ENCODE measurements at places on chromosomes 3 and 15.

DNA sequence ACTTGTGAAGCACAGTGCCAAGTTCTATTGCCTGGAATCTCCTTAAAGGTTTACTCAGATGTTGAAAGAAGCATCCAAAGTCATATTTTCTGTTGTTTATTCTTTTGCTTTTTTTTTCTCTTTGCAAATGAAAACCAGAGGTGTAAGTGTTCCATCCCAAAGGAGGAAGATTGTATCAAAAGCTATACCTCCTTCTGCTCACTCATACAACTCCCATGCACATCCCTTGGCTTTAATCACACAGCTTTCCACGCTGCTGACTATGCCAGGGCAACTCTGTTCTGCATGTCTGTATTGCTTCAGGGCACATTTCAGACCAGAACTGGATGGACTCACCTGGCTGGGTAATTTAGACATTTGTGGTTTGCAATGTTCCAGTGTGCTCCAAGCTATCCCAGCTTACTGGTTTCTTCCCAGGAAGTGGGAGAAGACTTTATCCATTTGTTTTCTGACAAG lies 399.6 kb upstream of the TBL1XR1 start:
- H3K4me3 ChIP-seq: no peak overlapping the region
- peak; percentile 67 for DNase-seq
- no peaks in the 10 kb centered on the region for H3K27me3 ChIP-seq
- H3K36me3 ChIP-seq: no peaks in the 10 kb centered on the region
- H3K4me1 ChIP-seq: peaks cover 13% of the 10 kb centered on the region

DNA sequence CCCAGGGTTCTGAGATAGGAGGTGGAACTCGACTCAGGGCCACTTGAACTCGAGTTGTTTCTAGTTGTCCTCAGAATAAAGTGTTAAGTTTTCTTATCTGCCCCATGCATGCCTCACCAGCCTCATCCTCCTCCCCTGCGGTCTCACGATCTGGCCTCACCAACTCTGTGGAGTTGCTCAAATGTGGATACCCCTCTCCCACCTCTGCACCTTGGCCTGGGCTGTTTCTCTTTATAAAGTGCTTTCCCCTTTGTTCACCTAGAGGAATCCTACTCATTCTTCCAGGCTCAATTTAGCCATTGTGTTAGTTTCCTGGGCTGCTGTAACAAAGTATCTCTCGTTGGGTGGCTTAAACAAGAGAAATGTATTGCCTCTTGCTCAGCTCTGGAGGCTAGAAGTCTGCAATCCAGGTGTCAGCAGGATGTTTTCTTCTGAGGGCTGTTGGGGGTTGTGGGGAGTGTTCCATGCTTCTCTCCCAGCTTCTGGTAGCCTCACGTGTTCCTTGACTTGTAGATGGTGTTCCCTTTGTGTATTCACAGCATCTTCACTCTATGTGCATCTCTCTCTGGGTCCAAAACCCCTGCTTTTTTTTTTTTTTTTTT lies 100.7 kb downstream of the MEX3B start:
- no peaks in the 10 kb centered on the region for H3K36me3 ChIP-seq
- peaks cover 4% of the 10 kb centered on the region for H3K4me1 ChIP-seq
- H3K27ac ChIP-seq: no peak overlapping the region
- DNase-seq: no peak
- no peak overlapping the region for H3K4me3 ChIP-seq

- H3K27me3 ChIP-seq: no peaks in the 10 kb centered on the region
- DNase-seq: no peak
- H3K4me1 ChIP-seq: no peaks in the 10 kb centered on the region
- peaks cover 4% of the 10 kb centered on the region for H3K36me3 ChIP-seq
- no peak overlapping the region for H3K4me3 ChIP-seq
Measured at GRCh38 chr3:149738876-149739275, 13.4 kb downstream of the COMMD2 start.

GRCh38 chr15:66842710-66843441 lies 140.8 kb downstream of the SMAD6 start:
- peaks cover 36% of the 10 kb centered on the region for H3K4me1 ChIP-seq
- peak overlapping the region; percentile 93 for H3K27ac ChIP-seq
- DNase-seq: peak; percentile 81

DNA sequence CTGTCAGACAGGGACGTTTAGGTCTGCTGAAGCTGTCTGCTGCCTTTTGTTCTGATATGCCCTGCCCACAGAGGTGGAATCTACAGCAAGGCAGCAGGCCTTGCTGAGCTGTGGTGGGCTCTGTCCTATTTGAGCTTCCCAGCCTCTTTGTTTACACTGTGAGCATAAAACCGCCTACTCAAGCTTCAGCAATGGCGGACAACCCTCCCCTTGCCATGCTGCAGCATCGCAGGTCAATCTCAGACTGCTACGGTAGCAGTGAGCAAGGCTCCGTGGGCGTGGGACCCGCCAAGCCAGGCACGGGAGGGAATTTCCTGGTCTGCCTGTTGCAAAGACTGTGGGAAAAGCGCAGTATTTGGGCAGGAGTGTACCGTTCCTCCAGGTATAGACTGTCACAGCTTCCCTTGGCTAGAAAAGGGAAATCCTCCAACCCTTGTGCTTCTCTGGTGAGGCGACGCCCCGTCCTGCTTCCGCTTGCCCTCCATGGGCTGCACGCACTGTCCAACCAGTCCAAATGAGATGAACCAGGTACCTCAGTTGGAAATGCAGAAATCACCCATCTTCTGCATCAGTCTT lies 71.4 kb downstream of the SPSB4 start:
- peaks cover 10% of the 10 kb centered on the region for H3K4me1 ChIP-seq
- peaks cover 1% of the 10 kb centered on the region for H3K36me3 ChIP-seq
- H3K27me3 ChIP-seq: no peaks in the 10 kb centered on the region
- no peak for DNase-seq

DNA sequence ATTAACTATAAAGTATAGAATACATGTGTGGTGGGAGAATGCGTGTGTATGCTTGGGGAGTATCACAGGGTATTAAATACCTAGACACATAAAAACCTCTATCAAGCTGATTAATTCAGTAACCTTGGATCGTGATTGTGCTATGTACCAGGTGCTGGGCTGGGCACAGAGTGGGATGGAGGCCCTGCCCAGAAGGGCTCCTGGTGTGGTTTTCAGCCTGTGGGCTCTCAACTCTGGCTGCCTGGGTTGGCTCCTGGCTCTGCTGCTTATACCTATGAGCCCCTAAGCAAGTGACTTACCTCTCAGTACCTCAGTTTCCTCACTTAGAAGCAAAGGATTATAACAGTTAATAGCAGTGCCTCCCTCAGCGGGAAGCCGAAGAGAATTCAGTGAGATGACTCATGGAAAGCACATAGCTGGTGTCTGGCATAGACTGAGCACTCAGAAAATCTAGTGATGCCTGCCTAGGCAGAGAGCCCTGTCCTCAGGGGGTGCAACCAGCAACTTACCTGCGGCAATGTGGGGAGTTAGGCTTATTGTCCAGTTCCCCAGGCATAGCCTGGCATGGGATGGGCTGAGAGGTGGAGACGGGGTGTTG lies 90.6 kb upstream of the MYZAP start:
- peaks cover 56% of the 10 kb centered on the region for H3K4me1 ChIP-seq
- H3K36me3 ChIP-seq: no peaks in the 10 kb centered on the region
- no peak overlapping the region for H3K4me3 ChIP-seq
- no peak for DNase-seq
- peak overlapping the region; percentile 48 for H3K27ac ChIP-seq

- H3K4me1 ChIP-seq: no peaks in the 10 kb centered on the region
- H3K4me3 ChIP-seq: no peak overlapping the region
- no peak overlapping the region for H3K27ac ChIP-seq
- DNase-seq: no peak
Measured at GRCh38 chr15:72902919-72903260, 119.3 kb upstream of the ADPGK start.

DNA sequence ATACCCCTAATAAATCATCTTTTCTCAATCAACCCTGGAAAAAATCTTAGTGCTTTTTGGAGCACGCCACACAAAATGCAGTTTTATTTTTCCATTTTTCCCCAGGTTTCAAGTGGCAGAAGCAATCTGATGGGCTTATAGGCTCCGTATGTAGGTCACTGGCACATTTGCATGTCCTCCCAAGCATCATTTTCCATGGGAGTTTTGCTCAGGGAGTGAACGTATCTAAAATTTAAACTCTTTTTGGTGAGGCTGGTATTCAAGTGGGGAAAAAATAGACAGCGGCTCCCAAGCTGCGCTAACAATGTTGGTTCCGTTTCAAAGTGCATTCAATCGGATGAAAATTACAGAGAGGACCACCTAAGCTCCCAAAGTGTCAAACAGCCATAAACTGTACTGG lies 233.4 kb downstream of the MEX3B start:
- H3K36me3 ChIP-seq: no peaks in the 10 kb centered on the region
- H3K4me3 ChIP-seq: no peak overlapping the region
- no peak overlapping the region for H3K27ac ChIP-seq
- DNase-seq: no peak
- no peaks in the 10 kb centered on the region for H3K27me3 ChIP-seq

- H3K36me3 ChIP-seq: peaks cover 4% of the 10 kb centered on the region
- H3K4me1 ChIP-seq: no peaks in the 10 kb centered on the region
- no peak overlapping the region for H3K27ac ChIP-seq
- H3K27me3 ChIP-seq: no peaks in the 10 kb centered on the region
Measured at GRCh38 chr3:15578289-15578867, 23.0 kb downstream of the HACL1 start.

- peak overlapping the region; percentile 99 for H3K27ac ChIP-seq
- peak overlapping the region; percentile 97 for H3K4me3 ChIP-seq
- peak; percentile 30 for DNase-seq
Measured at GRCh38 chr15:78873793-78874765, 1.4 kb downstream of the MORF4L1 start.

DNA sequence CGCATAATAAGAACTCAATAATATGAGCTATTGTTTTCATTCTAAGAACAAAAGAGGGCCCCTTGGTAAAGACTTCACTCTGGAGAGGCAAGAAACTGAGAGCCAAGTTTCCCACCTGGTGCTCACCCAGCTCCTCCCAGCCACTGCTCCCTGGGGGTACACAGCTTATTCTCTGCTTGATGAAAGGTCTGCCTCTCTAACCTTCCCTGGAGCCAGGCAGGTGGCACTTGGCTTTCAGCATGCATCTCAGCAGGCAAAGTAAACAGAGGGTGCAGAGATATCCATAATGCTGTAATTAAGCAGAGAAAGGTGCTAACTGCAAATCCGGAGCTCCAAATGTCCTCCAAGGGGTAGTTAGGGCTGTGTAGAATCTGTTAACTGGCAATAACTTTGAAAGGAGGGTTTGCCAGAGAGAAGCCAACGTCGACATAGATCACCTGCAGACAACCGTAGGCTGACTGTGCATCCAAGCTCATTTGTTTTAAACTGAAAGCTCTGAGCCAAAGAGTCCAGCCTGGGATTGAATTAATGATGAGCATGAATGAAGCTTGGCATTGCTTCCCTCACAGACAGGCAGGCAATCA lies 159.6 kb upstream of the PROK2 start:
- no peaks in the 10 kb centered on the region for H3K27me3 ChIP-seq
- no peaks in the 10 kb centered on the region for H3K36me3 ChIP-seq
- no peak overlapping the region for H3K4me3 ChIP-seq
- no peak for DNase-seq

DNA sequence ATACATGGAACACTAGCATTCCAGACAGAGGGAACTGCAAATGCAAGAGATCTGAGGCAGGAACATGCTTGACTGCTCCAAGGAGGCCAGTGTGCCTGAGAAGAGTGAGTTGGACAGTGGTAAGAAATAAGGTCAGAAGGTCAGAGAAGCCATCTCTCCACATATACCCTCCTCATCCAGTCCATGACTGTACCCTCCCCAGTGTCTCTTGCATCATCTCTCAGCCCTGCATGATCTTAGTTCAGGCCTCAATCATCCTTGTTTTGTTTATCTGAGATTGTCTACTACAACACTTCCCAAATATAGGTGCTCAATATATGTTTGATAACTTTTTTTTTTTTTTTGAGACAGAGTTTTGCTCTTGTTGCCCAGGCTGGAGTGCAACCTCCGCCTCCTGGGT lies 5.5 kb upstream of the RSL24D1 start:
- no peaks in the 10 kb centered on the region for H3K27me3 ChIP-seq
- no peak for DNase-seq
- H3K4me1 ChIP-seq: no peaks in the 10 kb centered on the region
- H3K27ac ChIP-seq: no peak overlapping the region
- H3K4me3 ChIP-seq: no peak overlapping the region

DNA sequence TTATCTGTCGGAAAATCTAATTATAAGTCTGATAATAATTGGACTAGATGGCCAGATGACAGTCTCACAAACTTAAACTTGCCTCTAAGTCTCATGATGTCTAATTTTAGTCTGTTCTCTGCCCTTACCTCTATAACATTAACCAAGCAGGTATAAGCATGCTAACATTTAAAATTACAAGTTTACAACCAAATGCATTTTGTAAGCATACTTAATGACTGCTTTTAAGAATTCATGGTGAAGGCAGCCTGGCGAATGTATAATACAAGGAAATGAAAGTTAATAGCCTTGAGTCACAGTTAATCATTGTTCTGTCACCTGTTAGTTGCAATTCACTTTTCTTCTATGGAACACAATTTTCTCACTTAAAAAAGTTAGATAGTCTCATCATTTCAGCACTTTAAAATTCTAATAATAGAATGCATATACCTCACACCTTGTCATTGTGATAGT lies 16.5 kb downstream of the BCHE start:
- H3K4me3 ChIP-seq: no peak overlapping the region
- H3K36me3 ChIP-seq: no peaks in the 10 kb centered on the region
- no peak overlapping the region for H3K27ac ChIP-seq
- no peaks in the 10 kb centered on the region for H3K4me1 ChIP-seq

All from trophoblast cell (in vitro differentiated cells and primary cell).